ENCODE measurements at places on chromosomes 2 and 18. TPM values are rescaled to one million over a fixed set of nuclear protein-coding genes. Genes with fewer than 3 reads are reported as not detected.

- DNase-seq = peak; percentile 42
These were observed 615 bp downstream of the GORASP2 start for GRCh38 chr2:170929686-170930050.

- DNase-seq = no peak
These were observed 31.6 kb downstream of the ZNF532 start for GRCh38 chr18:58896268-58896667.

Gene REG1B
- not detected for total RNA-seq

DNA sequence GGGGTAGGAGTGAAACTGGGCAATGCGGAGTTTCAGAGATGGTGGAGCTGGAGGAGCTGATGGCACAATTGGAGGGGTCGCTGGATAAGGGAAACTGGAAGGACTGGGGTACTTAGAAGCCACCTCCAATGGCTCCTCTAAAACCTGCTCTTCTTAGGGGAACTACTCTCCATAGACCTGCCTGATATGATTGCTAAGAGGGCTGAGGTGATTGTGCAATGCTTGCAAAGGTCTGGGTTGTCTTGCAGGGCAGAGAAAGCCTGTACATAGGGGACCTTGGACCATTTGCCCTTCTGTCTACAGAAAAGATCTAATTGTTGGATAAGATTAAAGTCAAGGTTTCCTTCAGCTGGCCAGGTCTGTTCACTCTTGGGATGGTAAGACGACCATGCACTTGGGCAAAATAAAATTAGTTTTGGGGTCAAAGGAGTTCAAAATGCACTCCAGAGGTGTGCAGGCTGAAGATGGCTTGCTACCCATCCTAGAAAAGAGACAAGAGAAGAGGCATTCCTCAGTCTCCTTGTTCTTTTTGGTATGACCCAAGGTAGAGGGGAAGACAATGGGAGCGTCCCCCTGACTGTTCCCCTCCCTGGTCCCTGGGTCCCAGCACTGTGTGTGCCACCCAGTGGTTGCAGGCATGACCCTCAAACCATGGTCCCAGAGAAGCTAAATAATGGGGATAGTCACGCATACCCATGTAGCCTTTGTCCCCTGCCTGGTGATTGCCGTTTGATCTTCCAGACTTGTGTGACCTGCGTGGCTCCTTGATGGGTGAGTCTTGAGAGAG is 41.1 kb downstream of the STK17B start:
- no peak for DNase-seq

Gene ZSCAN30
- 11.5 TPM for total RNA-seq

GRCh38 chr2:175937216-175937615 is 64.9 kb downstream of the LNPK start:
- DNase-seq = no peak

- DNase-seq = no peak
These were observed 286.2 kb downstream of the ZNF516 start for GRCh38 chr18:76208678-76209306.

DNA sequence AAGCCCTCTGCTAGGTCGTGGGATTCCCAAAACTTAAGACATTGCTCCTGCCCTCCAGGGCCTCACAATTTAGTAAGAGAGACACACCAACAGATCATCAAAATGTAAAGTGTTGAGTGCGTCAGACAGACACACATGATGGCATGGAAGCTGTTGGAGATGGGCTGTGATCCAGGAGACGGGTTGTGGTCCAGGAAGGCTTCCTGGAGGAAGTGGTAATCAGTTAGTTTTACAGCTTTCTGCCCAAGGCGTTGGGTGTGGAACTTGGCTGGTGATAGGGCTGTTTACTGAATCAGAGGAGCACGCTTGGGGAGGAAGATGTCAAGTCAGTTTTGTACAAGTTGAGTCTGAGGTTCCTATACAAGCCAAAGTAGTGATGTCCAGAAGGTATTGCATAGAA is 24.0 kb upstream of the GLI2 start:
- DNase-seq = no peak

GRCh38 chr2:215145611-215146010 is 7.2 kb upstream of the ABCA12 start:
- DNase-seq = no peak

- no peak for DNase-seq
These were observed 61.0 kb downstream of the CIB4 start for GRCh38 chr2:26580151-26580550.

DNA sequence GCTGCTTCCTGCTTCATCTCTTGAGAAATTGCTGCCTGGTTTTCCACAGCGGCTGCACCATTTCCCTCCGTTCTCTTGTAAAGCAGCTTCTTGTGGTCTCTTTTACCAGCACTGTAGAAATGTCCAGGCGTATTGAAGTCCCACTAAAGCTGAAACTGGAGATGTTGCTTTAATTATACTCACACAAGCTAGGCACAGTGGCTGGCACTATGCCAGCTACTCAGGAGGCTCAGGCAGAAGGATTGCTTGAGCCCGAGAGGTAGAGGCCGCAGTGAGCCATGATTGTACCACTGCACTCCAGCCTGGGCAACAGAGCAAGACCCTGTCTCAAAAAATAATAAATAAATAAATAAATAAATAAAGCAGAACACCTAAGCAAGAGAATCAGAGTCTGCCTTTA is 19.2 kb upstream of the ATP9B start:
- no peak for DNase-seq

GRCh38 chr2:189192766-189193165 is 13.2 kb upstream of the COL5A2 start:
- DNase-seq = no peak

Gene ZNF516
- total RNA-seq = 177 TPM

DNA sequence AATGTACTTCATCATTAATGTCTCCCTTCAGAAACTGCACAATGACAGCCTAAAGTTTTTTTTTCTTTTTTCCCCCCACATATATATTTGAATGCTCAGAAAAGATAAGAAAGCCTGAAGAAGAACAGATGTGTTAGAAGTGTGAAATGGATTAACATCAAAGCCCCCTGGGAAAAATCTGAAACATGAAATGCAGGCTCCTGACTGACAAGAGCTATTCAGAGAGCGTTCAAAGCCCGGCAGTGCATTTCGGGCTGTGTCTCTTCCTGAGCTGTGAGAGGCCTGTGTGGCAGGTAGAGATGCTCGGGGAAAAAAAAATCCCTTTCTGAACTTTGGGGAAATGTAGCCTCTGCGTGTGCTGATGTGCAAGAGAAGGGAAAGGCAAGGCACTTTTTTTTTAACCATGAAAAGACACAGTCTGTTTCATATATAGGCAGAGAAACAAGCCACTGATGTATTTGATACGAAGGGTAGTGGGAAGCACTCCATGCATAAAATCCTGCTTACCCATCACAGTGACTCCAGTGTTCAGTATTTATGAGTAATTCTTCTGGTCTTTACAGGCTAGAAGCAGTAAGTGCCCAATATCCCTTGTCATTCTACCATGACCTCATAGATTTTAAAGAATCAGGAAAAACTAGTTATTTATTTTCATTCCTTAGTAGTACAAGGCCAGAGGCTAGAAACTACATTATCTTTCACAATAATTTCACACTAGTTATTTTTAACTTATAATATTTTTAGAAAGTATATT is 1574.2 kb upstream of the PIK3C3 start:
- DNase-seq = no peak

DNA sequence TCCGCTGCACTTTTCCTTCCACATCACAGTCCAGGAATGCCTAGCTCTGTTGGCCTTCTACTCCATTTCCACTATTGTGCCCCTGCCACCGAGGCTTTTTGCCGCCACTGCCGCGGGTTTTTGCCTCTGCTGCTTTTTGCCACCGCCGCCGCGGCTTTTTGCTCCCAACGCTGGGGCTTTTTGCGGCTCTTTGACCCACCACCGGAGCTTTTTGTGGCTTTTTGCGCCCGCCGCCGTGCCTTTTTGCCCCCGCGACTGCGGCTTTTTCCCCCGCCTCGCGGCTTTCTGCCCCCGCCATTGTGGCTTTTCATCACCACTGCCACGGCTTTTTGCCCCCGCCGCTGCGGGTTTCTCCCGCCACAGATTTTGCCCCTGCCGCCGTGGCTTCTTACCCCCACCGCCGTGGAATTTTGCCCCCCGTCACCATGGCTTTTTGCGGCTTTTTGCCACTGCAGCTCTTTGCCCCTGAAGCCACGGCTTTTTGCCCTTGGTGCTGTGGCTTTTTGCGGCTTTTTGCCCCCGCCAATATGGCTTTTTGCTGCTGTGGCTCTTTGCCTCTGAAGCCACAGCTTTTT is 2798.7 kb upstream of the TEKT4 start:
- DNase-seq = peak; percentile 7

- no peak for DNase-seq
These were observed 51.0 kb downstream of the PSD4 start for GRCh38 chr2:113224647-113225236.

- DNase-seq = no peak
These were observed 49.9 kb downstream of the ALPK2 start for GRCh38 chr18:58578835-58579560.

Gene SERPINB12
- total RNA-seq = not detected

Gene C2orf66
- 0.21 TPM for total RNA-seq

Gene NT5DC4
- not detected for total RNA-seq

DNA sequence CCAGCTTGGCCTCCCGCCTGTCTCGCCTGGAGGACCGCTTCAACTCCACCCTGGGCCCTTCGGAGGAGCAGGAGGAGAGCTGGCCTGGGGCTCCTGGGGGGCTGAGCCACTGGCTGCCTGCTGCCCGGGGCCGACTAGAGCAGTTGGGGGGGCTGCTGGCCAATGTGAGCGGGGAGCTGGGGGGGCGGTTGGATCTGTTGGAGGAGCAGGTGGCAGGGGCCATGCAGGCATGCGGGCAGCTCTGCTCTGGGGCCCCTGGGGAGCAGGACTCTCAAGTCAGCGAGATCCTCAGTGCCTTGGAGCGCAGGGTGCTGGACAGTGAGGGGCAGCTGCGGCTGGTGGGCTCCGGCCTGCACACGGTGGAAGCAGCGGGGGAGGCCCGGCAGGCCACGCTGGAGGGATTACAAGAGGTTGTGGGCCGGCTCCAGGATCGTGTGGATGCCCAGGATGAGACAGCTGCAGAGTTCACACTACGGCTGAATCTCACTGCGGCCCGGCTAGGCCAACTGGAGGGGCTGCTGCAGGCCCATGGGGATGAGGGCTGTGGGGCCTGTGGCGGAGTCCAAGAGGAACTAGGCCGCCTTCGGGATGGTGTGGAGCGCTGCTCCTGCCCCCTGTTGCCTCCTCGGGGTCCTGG is 3.7 kb upstream of the KHK start:
- DNase-seq = no peak

Gene LIPG
- 8.0 TPM for total RNA-seq

Gene CACNB4
- 0.26 TPM for total RNA-seq

Gene PDCD1
- total RNA-seq = not detected

DNA sequence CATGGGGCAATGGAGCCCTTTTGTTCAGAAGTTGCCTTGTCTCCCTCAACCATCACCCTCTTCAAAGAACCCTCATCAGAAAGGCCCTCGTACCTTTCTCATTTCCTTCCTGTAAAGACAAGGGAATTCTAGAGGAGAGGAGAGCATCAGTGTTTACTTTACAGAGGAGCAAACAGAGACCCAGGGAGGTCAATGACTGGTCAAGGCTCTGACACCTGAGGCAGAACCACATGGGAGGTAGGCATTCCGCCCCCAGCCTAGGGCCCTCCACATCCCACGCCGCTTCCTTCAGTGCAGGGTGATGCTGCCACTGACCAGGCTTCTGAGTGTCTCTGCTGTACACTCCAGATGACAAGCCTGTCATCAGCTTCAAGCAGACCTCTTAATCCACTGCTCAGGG is 104.7 kb downstream of the NRP2 start:
- no peak for DNase-seq

Gene CIDEA
- total RNA-seq = not detected

DNA sequence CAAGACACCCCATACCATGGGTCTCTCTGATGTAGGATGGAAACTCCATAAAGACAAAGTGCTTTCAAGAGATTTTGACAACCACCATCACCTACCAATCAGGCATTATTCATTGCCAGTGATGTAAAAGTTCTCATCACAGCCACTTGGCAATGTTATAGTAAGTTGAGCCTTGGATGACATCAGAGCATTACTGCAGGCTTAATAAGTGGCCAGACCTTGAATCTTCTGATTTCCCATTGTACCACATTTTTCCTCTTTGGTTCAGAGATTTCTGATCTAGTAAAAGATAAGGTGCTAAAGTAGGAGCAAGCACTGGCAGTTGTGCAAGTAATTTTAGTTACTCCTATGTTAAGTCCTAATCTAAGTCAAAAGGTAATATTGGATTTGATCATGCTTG is 36.5 kb downstream of the OSR1 start:
- no peak for DNase-seq

- no peak for DNase-seq
These were observed 12.3 kb upstream of the TFCP2L1 start for GRCh38 chr2:121297217-121297830.

Gene RNF152
- 23.8 TPM for total RNA-seq

DNA sequence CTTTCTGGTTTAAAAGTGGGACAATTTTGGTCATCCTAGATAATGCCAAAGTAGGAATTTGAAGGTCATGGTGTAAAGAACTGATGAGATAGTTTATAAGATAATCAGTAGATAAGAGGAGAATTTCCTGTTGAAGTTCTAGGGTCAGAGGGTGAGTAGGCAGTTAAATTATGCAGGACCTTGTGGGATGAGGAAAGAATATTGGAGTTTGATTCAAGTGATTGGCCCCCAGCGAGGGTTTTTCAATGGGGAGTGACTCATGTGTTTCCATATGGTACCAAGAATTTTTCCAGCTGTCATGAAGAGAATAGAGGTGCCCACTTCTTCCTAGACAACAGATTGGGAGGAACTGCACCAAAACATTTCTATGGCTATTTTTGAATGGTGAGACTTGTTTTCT is 940.2 kb upstream of the ZEB2 start:
- no peak for DNase-seq

All from uterus (tissue), 4 donors.